ENCODE measurements at places on chromosomes 2 and 18.

- DNase-seq: no peak
Measured at GRCh38 chr2:1609040-1609439, 135.3 kb downstream of the PXDN start.

- DNase-seq: no peak
Measured at GRCh38 chr18:50199346-50199855, 4.5 kb upstream of the MYO5B start.

DNA sequence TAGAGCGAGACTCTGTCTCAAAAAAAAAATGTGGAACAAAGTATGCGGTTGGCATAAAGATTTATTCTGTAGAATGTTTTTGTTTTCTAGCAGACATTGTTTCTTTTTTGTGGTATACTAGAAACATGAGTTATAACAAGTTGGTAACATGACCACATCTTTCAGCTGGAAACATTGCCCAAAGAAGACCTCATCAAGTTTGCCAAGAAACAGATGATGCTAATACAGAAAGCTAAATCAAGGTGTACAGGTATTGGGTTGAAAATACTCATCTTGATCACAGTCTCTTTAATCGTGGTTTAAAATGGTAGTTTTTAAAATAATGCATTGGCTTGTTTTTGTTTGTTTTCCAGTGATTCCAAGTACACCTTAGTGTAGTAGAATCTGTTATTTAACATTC is 1.9 kb downstream of the GCC2 start:
- DNase-seq: no peak

- no peak for DNase-seq
Measured at GRCh38 chr2:236180831-236181453, 12.8 kb upstream of the GBX2 start.

- no peak for DNase-seq
Measured at GRCh38 chr2:67159929-67160328, 237.2 kb upstream of the ETAA1 start.

- no peak for DNase-seq
Measured at GRCh38 chr2:15733867-15734673, 142.4 kb downstream of the DDX1 start.

DNA sequence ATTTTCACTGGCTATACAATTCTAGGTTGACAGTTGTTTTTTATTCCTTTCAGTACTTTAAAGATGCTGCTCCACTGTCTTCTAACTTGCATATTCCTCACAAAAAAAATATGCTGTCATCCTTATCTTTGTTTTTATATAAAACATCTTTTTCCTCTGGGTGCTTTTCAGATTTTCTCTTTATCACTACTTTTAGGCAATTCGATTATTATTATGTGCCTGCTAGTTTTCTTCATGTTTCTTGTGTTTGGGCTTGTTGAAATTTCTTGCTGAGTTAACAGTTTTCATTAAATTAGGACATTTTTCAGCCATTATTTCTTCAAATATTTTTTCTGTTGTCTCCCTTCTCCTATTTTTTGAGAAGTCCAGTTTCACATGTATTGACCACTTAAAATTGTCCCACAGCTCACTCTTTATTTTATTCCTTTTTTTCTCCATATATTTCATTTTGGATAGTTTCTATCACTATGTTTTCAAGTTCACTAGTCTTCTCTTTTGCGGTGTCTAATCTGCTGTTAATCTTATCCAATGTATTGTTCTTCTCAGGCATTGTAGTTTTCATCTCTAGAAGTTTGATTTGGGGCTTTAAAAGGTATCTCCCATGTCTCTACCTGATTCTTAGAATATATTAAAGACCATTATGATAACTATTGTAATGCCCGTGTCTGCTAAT is 205.1 kb upstream of the SIX3 start:
- no peak for DNase-seq

- no peak for DNase-seq
Measured at GRCh38 chr18:25186871-25187270, 165.1 kb downstream of the ZNF521 start.

DNA sequence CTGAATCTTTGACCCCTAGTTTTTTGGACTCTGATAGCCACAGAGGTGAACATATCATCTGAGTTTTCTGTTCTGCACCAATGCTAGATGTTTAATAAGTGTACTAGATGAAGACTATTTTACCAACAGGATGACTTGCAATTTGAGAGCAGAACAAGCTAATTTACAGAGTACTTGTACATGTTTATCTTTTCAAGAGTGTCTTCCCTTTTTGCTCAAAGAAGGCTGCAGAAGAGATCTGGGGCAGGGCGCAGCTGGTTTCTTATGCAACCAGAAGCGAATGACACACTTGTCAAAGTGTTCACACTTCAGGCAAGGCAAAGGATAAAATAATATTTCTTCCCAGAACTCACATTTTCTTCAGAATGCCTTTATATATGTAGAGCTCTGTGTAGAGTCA is 86.0 kb downstream of the VWA3B start:
- DNase-seq: no peak

- no peak for DNase-seq
Measured at GRCh38 chr2:161725297-161725696, 101.1 kb downstream of the SLC4A10 start.

DNA sequence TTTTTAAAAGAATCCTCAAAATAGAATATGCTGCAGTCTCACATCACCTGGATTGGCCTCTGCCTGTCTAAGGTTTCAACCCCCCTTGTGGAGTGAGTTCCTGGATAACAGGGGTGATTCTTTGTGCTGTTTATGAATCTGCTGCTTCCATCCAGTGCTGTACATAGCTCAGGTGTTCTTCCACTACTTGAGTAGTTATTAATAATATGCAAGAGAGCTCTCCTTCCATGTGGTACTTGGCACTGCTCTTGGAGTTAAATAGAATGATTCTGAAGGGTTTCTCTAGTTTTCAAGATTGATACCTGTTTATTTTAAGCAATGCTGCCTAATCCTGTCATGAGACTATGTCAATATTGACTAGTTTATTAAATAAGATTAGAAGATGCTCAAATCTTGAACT is 273.6 kb downstream of the RDH14 start:
- DNase-seq: no peak

- no peak for DNase-seq
Measured at GRCh38 chr18:59929621-59930295, 30.0 kb downstream of the PMAIP1 start.

DNA sequence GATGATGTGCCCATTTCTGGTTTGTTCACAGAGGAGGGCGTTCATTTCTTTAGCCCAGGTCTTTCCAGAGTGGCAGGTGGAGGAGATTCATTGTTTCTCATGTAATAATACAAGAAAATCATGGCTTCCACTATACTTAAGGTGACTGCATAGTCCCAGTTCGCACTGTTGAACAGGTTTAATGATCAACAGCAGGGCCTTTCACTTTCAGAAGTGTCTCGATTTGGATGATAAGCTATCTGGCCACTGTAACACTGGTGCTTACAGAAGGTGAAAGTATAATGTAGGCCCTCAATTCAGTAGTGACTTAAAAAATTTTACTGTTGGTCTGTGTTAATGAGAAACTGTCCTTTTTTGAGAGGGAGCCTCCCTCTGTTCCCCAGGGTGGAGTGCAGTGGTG is 1.4 kb downstream of the RMC1 start:
- DNase-seq: no peak

DNA sequence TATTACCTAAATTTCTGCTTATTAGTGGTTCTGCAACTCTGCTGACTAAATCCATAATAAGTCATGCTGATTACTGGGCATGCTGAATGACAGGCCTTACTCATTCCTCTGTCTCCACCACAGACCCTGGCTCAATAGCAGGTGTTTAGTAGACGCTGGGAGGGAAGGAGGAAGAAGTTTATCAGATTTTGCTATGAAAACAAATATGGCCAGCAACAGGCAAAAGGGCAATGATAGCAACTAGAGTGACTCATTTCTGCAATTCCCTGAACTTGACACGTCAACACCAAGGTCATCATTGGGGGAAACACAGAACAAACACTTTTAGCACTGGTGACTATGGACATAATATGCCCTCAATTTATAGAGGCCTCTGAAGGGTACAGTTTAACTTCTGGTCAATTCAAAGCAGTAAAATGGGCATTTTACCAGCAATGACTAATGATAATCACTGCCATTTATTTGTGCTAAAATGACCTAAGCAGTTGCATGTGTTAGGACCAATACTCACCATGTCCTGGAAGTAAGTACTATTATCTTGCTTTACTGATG is 35.2 kb downstream of the TMEM163 start:
- no peak for DNase-seq

DNA sequence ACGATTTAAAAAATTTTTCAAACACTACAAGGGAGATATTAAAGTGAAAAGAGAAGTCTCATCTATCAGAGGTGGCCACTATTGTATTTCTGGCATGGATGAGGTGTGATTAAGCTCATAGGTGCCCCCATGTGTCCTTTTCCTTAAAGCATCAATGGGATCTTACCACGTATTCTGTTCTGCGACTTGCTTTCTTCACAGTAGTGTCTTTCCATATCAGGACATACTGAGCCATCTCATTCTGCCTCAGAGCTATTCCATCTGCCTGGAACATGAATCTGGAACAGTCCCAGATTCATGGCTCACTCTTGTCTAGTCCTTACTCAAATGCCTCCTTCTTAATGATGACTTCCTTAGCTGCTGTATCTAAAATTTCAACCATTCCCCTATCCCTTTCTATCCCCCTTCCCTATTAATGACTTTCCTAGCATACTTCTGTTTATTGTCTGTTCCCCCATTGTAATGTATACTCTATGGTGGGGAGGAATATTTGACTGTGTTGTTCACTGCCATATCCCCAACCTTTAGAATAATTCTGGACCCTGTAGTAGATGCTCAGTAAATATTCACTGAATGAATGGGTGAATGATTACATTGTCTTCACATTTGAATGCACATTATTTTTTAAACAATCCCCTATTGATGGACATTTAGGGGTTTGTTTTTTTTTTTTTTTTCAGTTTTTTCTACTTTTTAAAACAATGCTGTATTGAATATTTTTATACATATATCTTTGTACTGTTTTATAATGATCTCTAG is 11.1 kb downstream of the STAMBP start:
- no peak for DNase-seq

DNA sequence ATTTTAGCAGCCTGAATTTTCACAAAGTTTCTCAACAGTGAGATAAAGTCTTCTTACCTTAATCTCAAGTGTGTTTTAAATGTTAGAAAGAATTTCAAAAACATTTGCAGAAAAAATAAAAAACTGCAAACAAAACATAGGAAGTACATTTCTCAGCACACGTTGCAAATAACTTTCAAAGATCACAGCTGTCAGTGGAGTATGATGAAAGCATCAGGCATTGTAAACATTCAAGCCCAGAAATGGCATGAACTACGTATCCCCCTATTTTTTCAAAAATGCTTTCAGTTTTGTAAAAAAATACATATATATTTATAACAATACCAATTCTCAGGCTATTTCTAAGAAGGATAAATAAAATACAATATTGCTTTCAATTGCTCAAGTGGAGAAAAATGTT is 320.6 kb upstream of the TFPI start:
- no peak for DNase-seq

DNA sequence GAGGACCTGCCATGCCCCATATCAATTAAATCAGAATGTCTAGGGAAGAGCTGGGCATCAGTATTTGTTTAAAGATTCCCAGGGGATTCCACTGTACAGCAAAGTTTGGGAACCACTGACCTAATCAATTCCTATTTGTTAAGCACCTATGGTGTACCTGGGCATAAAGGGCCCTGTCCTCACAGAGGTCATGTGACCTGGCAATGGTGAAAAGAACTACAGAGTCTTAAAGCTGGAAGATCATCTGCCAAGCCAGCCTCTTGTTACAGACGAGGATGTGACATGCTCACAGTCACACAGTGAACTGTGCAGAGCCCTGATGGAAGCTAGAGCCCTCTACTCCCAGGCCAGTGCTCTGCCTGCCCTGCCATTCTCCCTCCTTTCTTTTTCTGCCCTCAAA is 23.3 kb downstream of the SLC14A2 start:
- DNase-seq: no peak
